ENCODE measurements at places on chromosomes 1 and 21. TPM values are rescaled to one million over a fixed set of nuclear protein-coding genes. Genes with fewer than 3 reads are reported as not detected.

The THEM5 gene
- not detected for total RNA-seq

The RBBP4 gene
- total RNA-seq: 182 TPM

The ADAM30 gene
- not detected for total RNA-seq

The CELA2B gene
- total RNA-seq: not detected

The KCNA3 gene
- total RNA-seq: not detected

The AMY1C gene
- not detected for total RNA-seq

The C1orf185 gene
- total RNA-seq: not detected

The GNG4 gene
- not detected for total RNA-seq

The BACE2 gene
- 408 TPM for total RNA-seq

The CTH gene
- 1.8 TPM for total RNA-seq

The VSIG8 gene
- not detected for total RNA-seq

The LCE3A gene
- total RNA-seq: not detected

The IQGAP3 gene
- total RNA-seq: 5.7 TPM

The KHDRBS1 gene
- total RNA-seq: 86.4 TPM

The KRTAP19-1 gene
- total RNA-seq: not detected

The MTF2 gene
- total RNA-seq: 19.5 TPM

The KCNE2 gene
- not detected for total RNA-seq

The GPA33 gene
- total RNA-seq: not detected

The SLC9C2 gene
- total RNA-seq: not detected

The CCDC17 gene
- 1.9 TPM for total RNA-seq

The PFKFB2 gene
- 1.2 TPM for total RNA-seq

The ANKRD65 gene
- total RNA-seq: 0.34 TPM

The OR2G6 gene
- total RNA-seq: not detected

The LRRC42 gene
- total RNA-seq: 23.1 TPM

The SELL gene
- total RNA-seq: 0.05 TPM

Data from glomerular endothelial cell (primary cell).